ENCODE measurements at places on chromosomes 6 and 20. TPM values are rescaled to one million over a fixed set of nuclear protein-coding genes. Genes with fewer than 3 reads are reported as not detected.

DNA sequence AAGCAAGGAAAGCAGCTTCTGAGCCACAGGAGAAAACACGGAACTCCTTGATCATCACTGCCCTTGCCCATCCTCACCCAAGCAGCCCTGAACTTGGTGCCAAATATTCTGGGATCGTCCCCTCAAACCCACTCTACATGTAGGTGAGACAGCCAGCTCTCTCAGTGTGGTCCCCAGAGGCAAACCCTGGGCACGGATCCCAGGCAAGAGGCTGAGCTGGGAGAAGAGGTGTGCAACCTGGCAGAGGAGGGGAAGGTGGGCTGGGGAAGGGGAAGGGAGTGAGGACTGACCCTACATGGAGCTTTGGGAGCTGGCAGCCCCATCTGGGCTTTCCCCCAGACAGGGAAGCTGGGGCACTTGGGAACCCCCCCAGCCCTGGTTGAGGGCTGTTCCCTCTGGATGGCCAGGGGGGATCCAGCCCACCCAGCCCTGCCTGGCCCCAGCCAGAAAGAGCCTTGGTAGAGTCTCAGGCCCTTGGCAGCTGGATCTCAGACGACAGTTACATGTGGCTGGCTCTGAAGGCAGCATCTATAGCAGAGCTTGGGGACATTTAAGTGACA lies 186.2 kb upstream of the CST7 start:
- H3K36me3 ChIP-seq = no peaks in the 10 kb centered on the region
- DNase-seq = no peak
- peaks cover 36% of the 10 kb centered on the region for H3K27me3 ChIP-seq
- no peak overlapping the region for H3K4me3 ChIP-seq

DNA sequence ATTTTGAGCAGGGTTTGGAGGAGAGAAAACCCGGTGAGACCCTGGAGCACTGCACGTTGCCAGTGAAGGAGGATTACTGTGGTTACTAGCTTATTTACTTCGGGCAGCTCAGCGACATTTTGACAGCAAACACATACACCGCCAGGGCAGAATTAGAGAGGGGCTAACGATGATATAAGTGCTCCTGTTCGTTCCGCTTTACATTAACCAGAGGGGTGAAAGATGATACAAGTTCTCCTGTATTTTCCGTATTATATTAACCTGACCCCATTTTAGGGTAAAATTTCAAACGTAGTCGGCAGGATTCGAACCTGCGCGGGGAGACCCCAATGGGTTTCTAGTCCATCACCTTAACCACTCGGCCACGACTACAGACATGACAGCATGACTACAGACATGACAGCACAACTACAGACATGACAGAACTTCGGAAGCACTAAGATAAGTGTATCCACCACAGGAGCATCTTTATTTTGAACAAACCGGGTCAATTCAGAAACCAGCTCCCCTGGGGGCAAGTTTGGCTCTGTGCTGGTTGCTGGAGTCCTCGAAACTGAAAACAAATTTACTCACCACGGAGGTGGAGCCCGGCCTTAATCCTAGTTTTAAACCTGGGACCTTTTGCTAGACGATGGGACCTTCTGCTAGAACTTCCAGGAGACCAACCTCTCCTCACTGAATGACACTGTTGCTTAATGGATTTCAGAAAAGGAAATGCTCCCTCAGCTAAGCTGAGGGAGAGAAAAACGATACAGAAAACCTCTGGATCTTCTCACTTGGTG lies 80.4 kb upstream of the ZNF184 start:
- peak overlapping the region; percentile 87 for H3K4me3 ChIP-seq
- H3K36me3 ChIP-seq = no peaks in the 10 kb centered on the region
- H3K27me3 ChIP-seq = peaks cover 18% of the 10 kb centered on the region
- H3K4me1 ChIP-seq = peaks cover 35% of the 10 kb centered on the region
- peak; percentile 80 for DNase-seq
- peak overlapping the region; percentile 64 for H3K27ac ChIP-seq

- H3K4me3 ChIP-seq = no peak overlapping the region
- no peaks in the 10 kb centered on the region for H3K27me3 ChIP-seq
- H3K36me3 ChIP-seq = no peaks in the 10 kb centered on the region
- peaks cover 47% of the 10 kb centered on the region for H3K4me1 ChIP-seq
- DNase-seq = no peak
Observed at GRCh38 chr6:44225579-44226325, 2.4 kb downstream of the SLC29A1 start.

DNA sequence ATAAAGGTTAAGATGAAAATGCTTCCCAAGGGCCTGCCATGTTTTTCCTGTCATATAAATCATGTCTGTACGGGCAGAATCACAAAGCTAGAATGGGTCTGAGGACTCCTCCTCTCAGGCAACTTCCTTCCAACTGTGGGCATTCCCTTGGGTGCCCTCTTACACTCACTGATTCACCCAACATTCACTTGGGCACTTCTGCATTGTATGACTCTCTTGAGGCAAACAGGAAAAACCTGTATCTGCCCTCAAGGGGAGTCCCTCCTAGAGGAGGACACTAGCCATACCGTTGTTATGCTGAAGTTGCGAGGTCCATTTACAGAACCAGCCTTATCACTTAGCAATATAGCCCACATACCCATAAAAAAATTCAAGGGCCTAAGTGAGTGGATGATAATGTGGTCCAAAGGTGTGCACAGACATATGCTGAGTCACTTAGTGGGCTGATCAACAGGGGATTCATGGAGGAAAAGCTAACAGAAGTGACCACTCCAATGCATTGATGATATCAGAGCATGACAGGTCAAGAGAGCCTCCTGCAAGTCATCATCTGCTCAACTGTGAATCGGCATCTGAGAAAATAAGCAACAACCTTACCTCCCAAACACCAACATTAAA lies 131.1 kb downstream of the ATXN1 start:
- peaks cover 31% of the 10 kb centered on the region for H3K36me3 ChIP-seq
- no peak overlapping the region for H3K4me3 ChIP-seq
- no peaks in the 10 kb centered on the region for H3K27me3 ChIP-seq
- H3K4me1 ChIP-seq = peaks cover 35% of the 10 kb centered on the region
- no peak for DNase-seq

- H3K4me1 ChIP-seq = peaks cover 69% of the 10 kb centered on the region
- H3K27me3 ChIP-seq = no peaks in the 10 kb centered on the region
- H3K36me3 ChIP-seq = peaks cover 17% of the 10 kb centered on the region
- H3K27ac ChIP-seq = peak overlapping the region; percentile 94
Observed at GRCh38 chr6:17278289-17279063, 2.7 kb upstream of the RBM24 start.

DNA sequence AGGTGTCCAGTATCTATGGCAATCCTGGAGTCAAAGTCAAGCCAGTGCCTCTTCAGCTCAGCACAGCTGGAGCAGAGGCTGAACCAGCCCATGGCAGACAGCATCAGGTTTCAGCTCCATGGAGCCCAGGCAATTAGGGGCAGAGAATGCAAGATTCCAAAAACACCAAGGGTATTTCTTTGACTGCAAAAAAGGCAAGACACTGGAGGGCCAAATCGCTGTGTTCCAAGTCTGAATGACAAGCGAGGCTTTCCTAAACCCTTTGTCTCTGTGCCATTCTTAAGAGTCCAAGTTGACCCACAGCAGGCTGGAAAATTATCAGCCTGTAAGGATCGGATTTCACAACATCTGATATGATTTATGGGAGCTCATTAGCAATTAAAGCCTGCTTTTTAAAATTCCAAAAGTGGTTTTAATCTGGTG lies 49.7 kb upstream of the TGM3 start:
- H3K4me3 ChIP-seq = no peak overlapping the region
- H3K27ac ChIP-seq = no peak overlapping the region
- no peak for DNase-seq
- peaks cover 4% of the 10 kb centered on the region for H3K27me3 ChIP-seq
- H3K36me3 ChIP-seq = no peaks in the 10 kb centered on the region
- H3K4me1 ChIP-seq = peaks cover 13% of the 10 kb centered on the region

GRCh38 chr6:31465185-31465536 lies 32.8 kb upstream of the MICB start:
- no peak for DNase-seq
- no peak overlapping the region for H3K27ac ChIP-seq
- peaks cover 13% of the 10 kb centered on the region for H3K4me1 ChIP-seq

DNA sequence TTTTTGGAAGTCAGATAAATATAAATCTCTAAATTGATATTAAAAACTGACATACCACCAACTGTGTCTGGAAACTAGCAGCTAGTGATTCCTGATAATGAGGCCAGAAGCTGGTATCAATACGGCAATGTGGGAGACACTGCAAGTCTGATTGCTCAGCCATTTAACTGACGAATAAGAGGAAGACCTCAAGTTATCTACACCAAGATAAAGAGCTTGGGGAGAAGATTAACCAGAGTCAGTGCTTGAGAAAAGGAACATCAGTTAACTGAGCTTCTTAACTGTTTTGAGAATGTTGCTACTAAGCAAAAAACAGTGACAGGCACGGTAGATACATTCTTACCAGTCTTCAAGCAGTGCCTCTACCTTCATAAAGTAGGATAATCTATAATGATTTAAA lies 140.4 kb upstream of the TENT5A start:
- peaks cover 5% of the 10 kb centered on the region for H3K36me3 ChIP-seq
- H3K27ac ChIP-seq = no peak overlapping the region
- H3K4me1 ChIP-seq = peaks cover 33% of the 10 kb centered on the region
- H3K27me3 ChIP-seq = no peaks in the 10 kb centered on the region

DNA sequence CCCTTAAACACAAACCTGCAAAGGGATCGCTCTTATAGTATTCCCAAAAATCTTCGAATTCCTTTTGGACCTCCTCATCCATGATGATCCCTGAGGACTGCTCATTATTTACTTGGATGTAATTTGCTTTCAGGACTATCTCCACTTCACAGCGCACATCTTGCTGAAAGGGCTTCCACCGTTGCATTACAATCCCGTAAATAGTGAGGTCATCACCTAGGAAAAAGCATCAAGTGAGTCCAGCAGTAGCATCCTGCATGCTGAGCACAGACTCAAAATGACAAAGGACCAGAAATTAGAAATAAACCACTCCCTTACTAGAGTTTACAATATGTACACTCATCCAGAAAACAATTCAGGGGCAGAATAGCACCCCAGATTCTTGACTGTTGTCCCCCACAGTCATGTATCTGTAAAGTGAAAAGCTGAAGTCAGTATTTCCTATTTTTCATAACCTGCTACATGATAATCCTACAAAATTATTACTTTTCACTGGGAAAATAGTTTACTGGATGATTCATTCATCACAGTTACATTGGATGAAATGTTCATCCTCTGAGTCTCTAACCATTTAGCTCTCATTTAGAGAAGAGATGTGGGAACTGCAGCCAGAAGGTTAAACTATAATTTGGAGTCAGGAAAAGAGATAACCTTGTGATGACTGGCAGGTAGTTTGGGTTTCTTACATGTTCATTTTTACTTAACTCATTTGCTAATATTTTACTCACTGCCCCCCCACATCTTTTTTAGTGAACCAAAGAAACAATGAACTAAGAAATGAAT lies 17.2 kb downstream of the MCM9 start:
- H3K36me3 ChIP-seq = no peaks in the 10 kb centered on the region
- peaks cover 14% of the 10 kb centered on the region for H3K4me1 ChIP-seq
- no peaks in the 10 kb centered on the region for H3K27me3 ChIP-seq

- no peaks in the 10 kb centered on the region for H3K36me3 ChIP-seq
- no peak overlapping the region for H3K4me3 ChIP-seq
- H3K27ac ChIP-seq = no peak overlapping the region
- DNase-seq = no peak
Observed at GRCh38 chr6:13147376-13147775, 181.0 kb downstream of the TBC1D7 start.

- no peaks in the 10 kb centered on the region for H3K36me3 ChIP-seq
- DNase-seq = peak; percentile 98
- peaks cover 5% of the 10 kb centered on the region for H3K27me3 ChIP-seq
- H3K27ac ChIP-seq = peak overlapping the region; percentile 90
Observed at GRCh38 chr20:309841-310644, 12.7 kb downstream of the ZCCHC3 start.

DNA sequence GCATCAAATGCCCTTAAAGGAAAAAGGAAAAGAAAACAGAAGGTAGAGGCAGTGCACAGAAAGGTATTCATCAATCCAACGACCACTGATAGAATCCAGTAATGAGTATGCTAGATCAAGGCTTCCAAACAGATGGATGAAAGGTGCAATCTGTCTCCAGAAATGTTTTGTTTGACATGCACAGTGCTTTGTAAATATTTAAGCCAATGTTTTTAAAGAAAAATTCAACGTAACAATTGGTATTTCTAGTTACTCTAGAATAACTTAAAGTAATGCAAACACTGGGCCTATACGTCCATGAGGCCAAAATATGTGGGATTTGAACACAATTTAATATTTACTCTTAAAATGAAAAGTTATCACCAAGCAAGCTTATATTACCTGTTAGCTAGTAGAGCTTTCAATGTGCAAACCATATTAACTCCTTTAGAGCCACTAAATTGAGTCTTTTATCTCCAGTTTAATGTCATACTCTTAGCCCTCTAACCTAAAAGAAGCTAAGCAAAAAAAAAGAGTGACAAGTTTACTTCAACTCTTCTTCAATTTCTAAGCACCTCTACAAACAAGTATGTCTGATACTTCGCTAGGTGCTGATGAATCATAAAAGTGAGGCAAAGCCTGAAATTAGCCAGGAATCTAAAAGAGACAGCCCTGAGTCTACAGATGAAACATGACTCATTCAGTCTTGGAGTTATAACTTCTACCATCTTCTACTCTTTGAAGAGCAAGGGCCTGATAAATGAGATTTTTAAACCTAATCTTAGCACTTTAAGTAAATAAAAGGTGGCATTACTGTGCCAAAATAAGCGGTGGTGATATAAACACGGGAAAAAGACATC lies 169.8 kb downstream of the PTPRK start:
- peaks cover 49% of the 10 kb centered on the region for H3K4me1 ChIP-seq
- peak; percentile 40 for DNase-seq
- no peaks in the 10 kb centered on the region for H3K27me3 ChIP-seq

GRCh38 chr20:17957505-17958363 lies 10.9 kb downstream of the SNX5 start:
- no peaks in the 10 kb centered on the region for H3K27me3 ChIP-seq
- peaks cover 65% of the 10 kb centered on the region for H3K4me1 ChIP-seq
- H3K27ac ChIP-seq = peak overlapping the region; percentile 88
- peaks cover 40% of the 10 kb centered on the region for H3K36me3 ChIP-seq

DNA sequence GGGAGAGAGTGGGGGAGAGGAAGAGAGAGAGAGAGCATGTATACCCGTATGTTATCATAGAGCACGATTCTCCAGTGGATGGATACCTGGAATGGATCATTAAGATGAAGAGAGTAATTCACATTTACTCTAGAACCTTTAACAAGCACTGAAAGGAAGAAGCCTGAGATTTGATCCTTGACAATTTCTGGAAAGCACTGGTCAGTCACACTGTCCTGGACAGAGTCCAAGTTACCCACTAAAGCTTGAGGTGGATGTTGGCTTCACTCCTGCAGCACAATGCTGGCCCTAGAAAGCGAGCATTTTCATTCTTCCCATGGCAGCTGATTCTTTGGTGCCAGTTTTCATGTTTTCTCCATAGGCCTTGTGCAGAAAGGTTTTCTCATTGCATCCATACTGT lies 25.6 kb downstream of the NFYA start:
- H3K27me3 ChIP-seq = no peaks in the 10 kb centered on the region
- peak overlapping the region; percentile 16 for H3K4me3 ChIP-seq
- H3K36me3 ChIP-seq = peaks cover 50% of the 10 kb centered on the region

- no peak for DNase-seq
- no peak overlapping the region for H3K27ac ChIP-seq
- no peak overlapping the region for H3K4me3 ChIP-seq
- H3K4me1 ChIP-seq = peaks cover 24% of the 10 kb centered on the region
- peaks cover 61% of the 10 kb centered on the region for H3K36me3 ChIP-seq
Observed at GRCh38 chr20:41440882-41441281, 74.3 kb upstream of the EMILIN3 start.

GRCh38 chr6:136284909-136285308 lies 4.7 kb downstream of the BCLAF1 start:
- H3K4me3 ChIP-seq = peak overlapping the region; percentile 50
- H3K27me3 ChIP-seq = peaks cover 11% of the 10 kb centered on the region
- H3K4me1 ChIP-seq = peaks cover 79% of the 10 kb centered on the region
- peak; percentile 23 for DNase-seq

The STAU1 gene
- 87.0 TPM for total RNA-seq

The BHLHE23 gene
- not detected for total RNA-seq

The TAF11 gene
- 14.3 TPM for total RNA-seq

The ATP9A gene
- total RNA-seq = 26.6 TPM

The ULBP3 gene
- 10.9 TPM for total RNA-seq

The FRK gene
- not detected for total RNA-seq

The PPT2 gene
- total RNA-seq = 15.9 TPM

The MYT1 gene
- total RNA-seq = not detected
